Lung microvascular endothelial cell (primary cell): ENCODE measurements at places on chromosomes 5 and 9. TPM values are rescaled to one million over a fixed set of nuclear protein-coding genes. Genes with fewer than 3 reads are reported as not detected.

Gene NMUR2
- total RNA-seq = not detected in 2 replicates

Gene GPX8
- 2.0 and 22.2 TPM in 2 replicates for total RNA-seq

Gene TMC1
- total RNA-seq = 0.20 and 0.22 TPM in 2 replicates

DNA sequence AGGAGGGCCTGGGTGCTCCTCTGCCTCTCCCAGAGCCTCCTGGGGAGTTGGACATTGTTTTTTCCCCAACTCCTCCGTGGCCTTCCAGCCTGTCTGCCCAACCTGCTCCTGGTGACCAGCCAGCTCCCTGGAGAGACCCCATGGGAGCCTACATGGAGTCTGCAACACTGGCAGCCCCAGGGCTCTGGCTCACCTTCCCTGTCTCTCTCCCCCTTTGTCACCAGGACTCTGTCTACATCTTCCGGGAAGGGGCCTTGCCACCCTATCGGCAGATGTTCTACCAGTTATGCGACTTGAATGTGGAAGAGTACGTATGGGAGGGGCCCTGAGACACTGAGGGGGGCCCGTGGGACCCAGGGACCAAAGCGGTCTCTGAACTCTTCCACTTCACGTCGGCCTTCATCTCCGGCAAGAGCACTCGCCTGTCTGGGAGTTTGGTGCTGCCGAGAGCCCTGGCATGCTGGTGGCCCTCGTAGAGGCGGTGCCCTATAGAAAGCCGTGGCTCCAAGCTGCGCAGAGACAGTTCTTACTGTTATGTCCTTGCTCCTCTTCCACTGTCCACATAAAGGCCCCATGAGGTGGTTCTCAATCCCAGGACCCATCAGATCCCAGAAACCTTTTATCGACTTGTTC lies 5.9 kb upstream of the CEL start:
- no peak for DNase-seq

- DNase-seq = no peak
These were observed 2.1 kb upstream of the MRPS30 start for GRCh38 chr5:44806608-44807007.

- no peak for DNase-seq
These were observed 140.8 kb downstream of the FGF1 start for GRCh38 chr5:142544946-142545649.

DNA sequence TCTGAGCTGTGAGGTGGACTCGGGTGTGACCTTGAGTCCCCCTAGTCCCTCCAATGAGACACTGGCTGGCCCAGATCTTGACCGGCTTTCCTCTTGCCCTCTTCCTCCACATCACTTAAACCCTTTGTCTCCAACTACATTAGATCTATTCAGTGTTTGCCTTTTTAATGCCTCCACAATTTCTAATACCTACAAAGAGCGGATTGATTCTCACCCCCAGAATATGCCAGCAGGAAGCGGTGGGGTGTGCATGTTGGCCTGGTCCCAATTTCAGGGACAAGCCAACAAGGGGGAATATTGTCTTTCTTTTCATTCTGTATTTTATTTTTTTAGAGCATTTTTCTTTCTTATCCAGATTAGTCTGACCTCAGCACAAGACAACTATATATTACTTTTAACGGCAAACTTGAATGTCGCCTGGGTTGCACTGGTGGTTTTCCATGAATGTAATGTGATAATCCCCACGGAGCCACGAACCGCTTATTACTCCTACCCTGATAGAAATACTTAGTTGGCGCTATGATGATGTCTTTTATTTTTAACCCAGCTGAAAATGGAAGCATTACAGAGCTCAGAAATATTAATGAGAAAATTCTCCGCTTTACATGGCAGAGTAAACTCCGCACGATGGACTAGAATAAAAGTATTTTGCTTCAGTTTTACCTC lies 68.5 kb upstream of the MYO10 start:
- no peak for DNase-seq

GRCh38 chr5:163938595-163938994 lies 433.2 kb downstream of the MAT2B start:
- no peak for DNase-seq

- DNase-seq = no peak
These were observed 342.5 kb upstream of the MPDZ start for GRCh38 chr9:13621872-13622564.
